Stimulated activated CD8-positive, alpha-beta memory T cell treated with anti-CD3 and anti-CD28 coated beads, Interleukin-7, amount 100 ng/mL, for 48 hours (primary cell): ENCODE measurements at places on chromosomes 1 and 21.

DNA sequence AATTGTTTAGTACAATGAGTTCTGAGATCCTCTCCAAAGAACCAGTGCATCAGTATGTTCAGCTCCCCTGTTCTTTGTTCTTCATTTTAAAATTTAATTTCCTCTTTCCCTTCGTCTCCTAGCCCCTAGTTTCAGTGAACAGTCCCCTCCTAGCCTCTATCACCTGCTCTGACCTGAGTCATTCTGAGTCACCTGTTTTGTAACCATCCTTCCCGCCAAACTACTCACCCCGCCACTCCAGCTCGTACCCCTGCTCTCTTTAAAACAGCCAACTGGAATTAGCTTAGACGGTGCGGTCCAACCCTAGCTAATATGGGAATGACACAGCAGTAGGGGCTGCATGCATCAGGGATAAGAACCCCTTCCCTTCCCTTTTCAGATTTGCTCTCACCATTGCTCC lies 16.8 kb upstream of the ERVH48-1 start:
- no peak for DNase-seq

DNA sequence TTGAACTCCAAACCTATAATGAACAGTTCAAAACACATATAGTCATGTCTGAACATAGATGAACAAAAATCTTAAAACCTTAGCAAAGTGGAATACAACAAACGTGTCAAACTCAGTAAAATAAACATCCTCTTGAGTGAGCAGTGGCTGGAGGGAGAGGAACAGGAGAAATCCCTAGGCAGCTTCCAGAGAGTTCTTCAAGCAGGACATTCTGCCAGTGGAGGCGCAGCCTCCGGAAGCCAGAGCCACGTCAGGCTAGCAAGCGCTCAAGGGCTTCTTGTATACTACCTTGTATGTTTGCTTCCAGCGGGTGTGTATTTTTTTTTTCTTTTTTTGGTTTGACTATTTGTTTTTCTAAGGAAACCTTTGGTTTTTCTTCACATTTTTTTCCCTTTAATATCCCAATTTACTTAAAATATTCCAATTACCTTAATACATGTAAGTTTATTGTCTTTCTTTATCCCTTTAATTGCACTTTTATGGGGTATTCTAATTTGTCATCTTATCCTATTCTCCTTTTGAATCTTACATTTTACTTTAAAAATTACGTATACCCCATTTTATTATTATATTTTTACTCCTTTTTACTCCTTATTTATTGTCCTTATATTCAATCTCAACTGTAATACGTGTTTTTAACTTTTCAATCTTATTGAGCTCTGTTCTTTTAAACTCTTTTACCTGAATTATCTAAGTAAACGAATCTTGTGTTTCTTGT lies 42.0 kb downstream of the COLGALT2 start:
- DNase-seq: no peak

- no peak for DNase-seq
Observed at GRCh38 chr1:54486907-54487306, 61.1 kb upstream of the ACOT11 start.

DNA sequence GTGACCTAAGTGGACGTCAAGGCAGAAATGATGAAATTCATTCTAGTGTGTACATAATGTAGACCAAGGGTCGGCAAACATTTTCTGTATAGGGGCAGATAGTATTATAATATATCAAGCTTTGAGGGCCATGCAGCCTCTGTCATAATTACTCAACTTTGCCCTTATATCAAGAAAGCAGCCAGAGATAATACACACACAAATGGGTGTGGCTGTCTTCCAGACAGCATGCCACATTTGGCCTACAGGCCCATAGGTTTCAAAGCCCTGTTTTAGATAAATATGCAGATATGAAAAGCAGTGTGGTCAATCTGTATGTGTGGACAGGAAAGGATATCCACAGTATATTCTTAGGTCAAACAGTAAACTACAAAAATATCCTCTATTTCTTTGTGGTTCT lies 320.1 kb upstream of the FMN2 start:
- no peak for DNase-seq

- no peak for DNase-seq
Observed at GRCh38 chr1:161099090-161099802, 1.1 kb downstream of the KLHDC9 start.

- no peak for DNase-seq
Observed at GRCh38 chr1:113980110-113980509, 836 bp downstream of the OLFML3 start.

DNA sequence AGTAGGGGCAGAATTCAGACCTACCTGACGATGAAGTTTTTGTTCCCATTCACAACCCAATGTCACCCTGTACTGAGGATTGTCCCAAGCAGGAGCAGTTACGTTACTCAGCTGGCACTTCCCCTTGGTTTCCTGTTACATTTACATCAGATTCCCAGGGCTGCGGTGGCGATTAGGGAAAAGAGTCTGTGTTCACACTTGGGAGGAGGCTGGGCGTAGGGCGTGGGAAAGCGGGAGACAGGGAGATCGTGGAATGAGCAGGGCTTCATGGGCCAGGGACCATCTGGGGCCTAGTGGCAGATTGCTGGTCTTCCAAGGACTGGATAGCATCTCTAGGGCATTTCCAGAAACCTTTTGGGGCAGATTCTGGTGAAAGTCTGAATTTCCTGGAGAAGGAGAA lies 39.0 kb downstream of the TBX19 start:
- no peak for DNase-seq

DNA sequence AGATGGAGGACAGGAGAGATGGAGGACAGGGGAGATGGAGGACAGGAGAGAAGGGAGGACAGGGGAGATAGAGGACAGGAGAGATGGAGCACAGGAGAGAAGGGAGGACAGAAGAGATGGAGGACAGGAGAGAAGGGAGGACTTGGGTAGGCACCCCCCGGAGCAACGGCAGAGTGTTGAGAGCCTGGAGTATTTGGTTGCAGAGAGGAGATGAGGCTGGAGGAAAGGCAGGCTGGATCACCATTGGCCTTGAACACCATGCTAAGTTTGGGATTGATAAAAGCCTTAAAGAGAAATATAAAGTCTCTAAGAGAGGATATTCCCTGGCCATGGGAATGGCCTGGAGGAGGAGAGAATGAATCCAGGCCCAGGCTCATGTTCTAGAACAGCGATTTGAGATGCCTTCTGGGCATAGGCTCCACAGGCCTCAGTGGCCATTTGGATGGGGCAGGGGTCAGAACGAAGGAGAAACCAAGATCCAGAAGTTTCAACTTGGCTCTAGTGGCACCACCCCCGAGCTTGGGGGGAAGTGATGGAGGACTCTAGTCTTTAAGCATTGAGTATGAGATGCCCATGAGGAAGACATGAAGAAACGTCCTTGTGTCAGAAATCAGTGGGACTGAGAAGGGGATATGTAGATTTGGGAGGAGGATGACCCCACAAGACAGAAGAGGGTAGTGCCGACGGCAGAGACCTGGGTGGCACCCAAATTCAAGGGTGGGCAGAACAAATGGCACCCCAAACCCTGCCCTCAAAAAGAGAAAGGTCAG lies 47.9 kb upstream of the EDN2 start:
- DNase-seq: no peak

DNA sequence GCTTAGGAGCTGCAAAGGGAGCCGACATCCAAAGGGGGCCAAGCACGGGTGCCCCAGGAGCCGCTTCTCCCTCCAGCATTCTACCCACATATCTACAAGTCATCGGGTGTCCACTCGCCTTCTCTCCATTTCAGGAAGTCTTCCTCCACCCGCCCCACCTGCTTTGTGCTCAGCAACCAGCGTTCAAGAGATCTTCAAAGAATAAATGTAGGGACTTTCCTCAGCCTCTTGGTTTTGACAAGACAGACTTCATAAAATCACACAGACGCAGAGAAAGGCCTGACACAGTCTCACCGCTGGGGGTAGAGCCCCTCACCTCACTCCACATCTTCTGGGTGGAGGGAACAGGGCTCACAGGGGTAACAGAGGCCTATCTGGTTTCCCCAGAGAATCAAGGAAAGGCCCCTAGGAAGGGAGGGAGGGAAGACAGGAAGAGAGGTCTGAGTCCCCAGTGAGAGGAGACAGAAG lies 49.5 kb downstream of the SSBP3 start:
- DNase-seq: no peak

GRCh38 chr21:45542667-45543370 lies 579 bp upstream of the SLC19A1 start:
- DNase-seq: no peak

GRCh38 chr1:9101510-9102146 lies 27.3 kb downstream of the GPR157 start:
- no peak for DNase-seq

DNA sequence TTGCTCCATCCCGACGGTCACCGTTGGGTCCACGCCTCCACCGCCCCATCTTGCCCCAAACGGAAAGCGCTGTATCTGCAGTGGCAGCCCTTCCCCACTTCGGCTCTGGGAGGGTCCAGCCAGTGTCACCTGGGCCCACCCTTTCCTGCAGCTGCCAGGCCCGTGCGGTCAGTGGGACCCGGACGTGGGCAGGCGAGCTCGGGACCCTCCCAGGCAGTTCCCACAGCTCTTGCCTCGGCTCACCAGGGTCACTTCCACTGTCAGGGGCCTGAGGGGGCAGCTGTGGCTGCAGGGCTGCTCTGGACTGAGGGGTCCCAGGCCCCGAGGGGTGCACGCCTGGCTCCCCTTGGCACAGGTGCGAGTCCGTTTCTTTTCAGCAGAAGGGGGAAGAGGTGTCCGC lies 80.7 kb downstream of the SKI start:
- DNase-seq: no peak

DNA sequence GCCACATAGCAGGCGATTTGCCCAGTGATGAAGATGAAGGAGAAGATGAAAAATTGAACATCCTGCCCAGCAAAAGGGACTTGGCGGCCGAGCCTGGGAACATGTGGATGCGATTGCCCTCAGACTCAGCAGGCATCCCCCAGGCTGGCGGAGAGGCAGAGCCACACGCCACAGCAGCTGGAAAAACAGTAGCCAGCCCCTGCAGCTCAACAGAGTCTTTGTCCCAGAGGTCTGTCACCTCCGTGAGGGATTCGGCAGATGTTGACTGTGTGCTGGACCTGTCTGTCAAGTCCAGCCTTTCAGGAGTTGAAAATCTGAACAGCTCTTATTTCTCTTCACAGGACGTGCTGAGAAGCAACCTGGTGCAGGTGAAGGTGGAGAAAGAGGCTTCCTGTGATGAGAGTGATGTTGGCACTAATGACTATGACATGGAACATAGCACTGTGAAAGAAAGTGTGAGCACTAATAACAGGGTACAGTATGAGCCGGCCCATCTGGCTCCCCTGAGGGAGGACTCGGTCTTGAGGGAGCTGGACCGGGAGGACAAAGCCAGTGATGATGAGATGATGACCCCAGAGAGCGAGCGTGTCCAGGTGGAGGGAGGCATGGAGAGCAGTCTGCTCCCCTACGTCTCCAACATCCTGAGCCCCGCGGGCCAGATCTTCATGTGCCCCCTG lies 3.3 kb downstream of the ZBTB18 start:
- DNase-seq: no peak

DNA sequence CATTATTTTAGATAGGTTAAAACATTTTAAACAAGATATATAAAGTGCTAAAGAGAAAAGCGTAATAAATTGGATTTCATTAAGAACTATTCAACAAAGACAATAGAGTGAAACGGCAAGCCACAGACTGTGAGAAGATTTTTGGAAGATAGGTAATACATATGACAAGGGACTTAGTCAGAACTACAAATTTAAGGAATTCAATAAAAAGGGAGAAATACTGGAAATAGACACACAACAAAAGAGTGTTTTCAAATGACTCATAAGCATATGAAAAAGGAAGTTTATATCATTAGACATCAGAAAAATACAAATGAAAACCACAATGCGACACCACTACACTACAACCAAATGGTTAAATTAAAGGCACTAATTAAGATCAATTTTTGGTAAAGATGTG lies 90.5 kb downstream of the GDAP2 start:
- no peak for DNase-seq

DNA sequence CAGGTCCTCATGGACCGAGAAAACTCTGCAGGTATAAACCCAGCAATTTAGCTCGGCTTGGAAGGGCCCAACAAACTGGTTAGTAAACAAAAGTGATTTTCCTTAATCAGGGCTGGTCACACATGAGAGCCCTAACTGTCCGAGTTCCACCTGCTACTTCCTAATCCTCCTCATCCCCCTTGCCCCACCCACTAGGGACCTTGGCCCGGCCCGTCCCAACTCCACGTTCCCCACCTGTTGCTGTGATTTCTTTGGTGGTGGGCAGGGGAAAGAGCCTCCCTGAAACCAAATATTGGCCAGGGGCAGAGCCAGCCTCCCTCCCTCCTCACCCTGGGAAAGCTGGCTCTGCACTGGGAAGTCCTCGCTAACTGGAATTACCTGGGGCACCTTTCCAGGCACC lies 304.2 kb upstream of the PROX1 start:
- DNase-seq: no peak

- DNase-seq: no peak
Observed at GRCh38 chr21:29888437-29888836, 51.4 kb downstream of the GRIK1 start.

DNA sequence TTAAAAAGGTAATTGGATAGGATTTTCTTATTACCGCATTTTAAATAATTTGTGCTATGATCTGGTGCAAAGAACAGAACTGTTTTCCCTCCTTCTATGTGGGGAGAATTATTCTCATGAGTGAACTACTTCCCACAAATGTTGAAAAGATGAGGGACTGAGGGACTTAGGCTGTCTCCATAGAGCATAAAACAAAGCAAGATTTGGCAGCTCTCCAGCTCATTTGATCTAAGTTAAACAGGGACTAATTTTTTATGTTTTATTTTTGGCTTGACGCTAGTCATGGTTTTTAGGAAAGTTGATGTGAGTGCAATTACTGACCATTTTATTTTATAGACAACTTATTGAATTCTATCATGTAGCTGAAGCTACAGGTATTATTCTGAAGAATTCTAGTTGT lies 362.3 kb downstream of the HLX start:
- DNase-seq: no peak

DNA sequence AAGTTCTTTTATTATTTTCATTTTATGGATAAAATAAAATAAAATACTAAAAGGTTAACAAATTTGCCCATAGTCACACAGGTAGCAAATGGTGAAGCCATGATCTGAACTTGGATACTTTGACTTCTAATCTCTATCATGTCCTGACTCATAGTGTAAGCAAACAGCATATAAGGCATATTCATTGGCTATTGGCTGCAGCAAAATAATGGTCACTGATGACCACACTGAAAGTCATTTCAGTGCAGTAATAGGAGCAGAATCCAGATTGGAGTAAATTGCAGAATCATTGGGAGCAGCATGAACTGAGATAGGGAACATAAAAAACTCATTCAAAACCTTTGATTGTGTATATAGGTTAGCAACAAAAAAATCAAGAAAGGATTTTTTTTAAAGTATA lies 262.9 kb downstream of the PLA2G4A start:
- no peak for DNase-seq

- no peak for DNase-seq
Observed at GRCh38 chr1:59446257-59446901, 149.5 kb downstream of the FGGY start.

GRCh38 chr1:196685506-196685905 lies 33.7 kb downstream of the CFH start:
- no peak for DNase-seq
